Fibroblast of the aortic adventitia (primary cell): ENCODE measurements at places on chromosomes 1 and 21.
A peak's percentile ranks its signal among the peaks of the same experiment; 100 is the strongest.

GRCh38 chr1:215082532-215083382, at the start of gene KCNK2:
TSS of gene KCNK2 (plus strand) at chr1:215082737. CDS start at chr1:215083386, 649 bp downstream.
- DNase-seq: peak; percentile 49

DNA sequence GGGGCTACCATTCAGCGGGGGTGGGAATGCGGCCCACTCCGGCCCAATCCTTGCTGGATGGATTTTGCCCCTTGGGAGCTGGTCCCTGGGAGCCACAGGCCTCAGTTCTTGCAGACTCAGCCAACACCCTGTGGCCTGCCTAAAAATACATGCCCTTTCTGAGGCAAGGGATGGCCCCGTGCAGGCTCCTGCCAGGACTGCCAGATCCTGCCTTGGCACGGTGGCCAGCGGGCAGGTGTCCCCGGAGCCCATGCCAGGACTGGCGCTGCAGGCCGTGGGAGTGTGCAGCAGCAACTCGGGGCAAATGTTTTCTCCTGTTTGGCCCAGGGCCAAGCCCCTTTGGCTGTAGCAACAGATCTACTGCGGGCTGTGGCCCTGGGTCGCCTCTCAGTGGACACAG, 1.6 kb upstream of the PANK4 start:
- DNase-seq: no peak

GRCh38 chr1:203052601-203053000, 26.3 kb downstream of the PPFIA4 start:
- no peak for DNase-seq

- DNase-seq: no peak
Observed at GRCh38 chr21:36722370-36723368, 23.8 kb downstream of the SIM2 start.

GRCh38 chr1:248871837-248872401, 13.0 kb upstream of the ZNF692 start:
- DNase-seq: no peak
